ENCODE measurements at places on chromosomes 4 and X. TPM values are rescaled to one million over a fixed set of nuclear protein-coding genes. Genes with fewer than 3 reads are reported as not detected.

The SPANXB1 gene
- 0.33 TPM for total RNA-seq

The SHISA3 gene
- total RNA-seq = 33.5 TPM

The MAOB gene
- total RNA-seq = not detected

The PCSK1N gene
- 177 TPM for total RNA-seq

The DGKQ gene
- 14.2 TPM for total RNA-seq

The CSAG2 gene
- not detected for total RNA-seq

The VCX3A gene
- not detected for total RNA-seq

The MAGEC1 gene
- total RNA-seq = not detected

The CENPVL2 gene
- total RNA-seq = not detected

The SLC7A11 gene
- total RNA-seq = 13.3 TPM

The DUX4 gene
- not detected for total RNA-seq

The ENPP6 gene
- total RNA-seq = not detected

The ARSJ gene
- 16.4 TPM for total RNA-seq

The SUV39H1 gene
- 31.7 TPM for total RNA-seq

The GRPR gene
- total RNA-seq = 26.5 TPM

The ALB gene
- total RNA-seq = 0.22 TPM

The MAGEA12 gene
- 0.23 TPM for total RNA-seq

The SPARCL1 gene
- not detected for total RNA-seq

The FHDC1 gene
- total RNA-seq = 0.95 TPM

The SATL1 gene
- not detected for total RNA-seq

The MSX1 gene
- 7.5 TPM for total RNA-seq

The IGSF1 gene
- not detected for total RNA-seq

The F11 gene
- not detected for total RNA-seq

The F8A3 gene
- 2.2 TPM for total RNA-seq

The DOK7 gene
- total RNA-seq = 2.5 TPM

The DDX53 gene
- not detected for total RNA-seq

The KIT gene
- total RNA-seq = not detected

The FGFR3 gene
- total RNA-seq = 0.11 TPM

The CT45A7 gene
- not detected for total RNA-seq

The RADX gene
- 0.18 TPM for total RNA-seq

The PRDM8 gene
- total RNA-seq = 9.4 TPM

The LARP1B gene
- total RNA-seq = 22.2 TPM

The ARR3 gene
- not detected for total RNA-seq

The ATOH1 gene
- total RNA-seq = not detected

The CENPVL1 gene
- total RNA-seq = not detected

The ASMT gene
- total RNA-seq = not detected

The EPGN gene
- 98.0 TPM for total RNA-seq

The CXCR3 gene
- not detected for total RNA-seq

The XG gene
- not detected for total RNA-seq

The ALAS2 gene
- not detected for total RNA-seq

The TMPRSS11B gene
- total RNA-seq = not detected

The TLR6 gene
- 1.2 TPM for total RNA-seq

The TLR3 gene
- not detected for total RNA-seq

The UGT2A1 gene
- total RNA-seq = not detected

The IL2 gene
- not detected for total RNA-seq

The CLDN22 gene
- not detected for total RNA-seq

The KLHL13 gene
- total RNA-seq = 3.5 TPM

The TDO2 gene
- not detected for total RNA-seq

The FAT1 gene
- 92.4 TPM for total RNA-seq
